CD8-positive, alpha-beta memory T cell (primary cell): ENCODE measurements at places on chromosomes 1 and 21.

DNA sequence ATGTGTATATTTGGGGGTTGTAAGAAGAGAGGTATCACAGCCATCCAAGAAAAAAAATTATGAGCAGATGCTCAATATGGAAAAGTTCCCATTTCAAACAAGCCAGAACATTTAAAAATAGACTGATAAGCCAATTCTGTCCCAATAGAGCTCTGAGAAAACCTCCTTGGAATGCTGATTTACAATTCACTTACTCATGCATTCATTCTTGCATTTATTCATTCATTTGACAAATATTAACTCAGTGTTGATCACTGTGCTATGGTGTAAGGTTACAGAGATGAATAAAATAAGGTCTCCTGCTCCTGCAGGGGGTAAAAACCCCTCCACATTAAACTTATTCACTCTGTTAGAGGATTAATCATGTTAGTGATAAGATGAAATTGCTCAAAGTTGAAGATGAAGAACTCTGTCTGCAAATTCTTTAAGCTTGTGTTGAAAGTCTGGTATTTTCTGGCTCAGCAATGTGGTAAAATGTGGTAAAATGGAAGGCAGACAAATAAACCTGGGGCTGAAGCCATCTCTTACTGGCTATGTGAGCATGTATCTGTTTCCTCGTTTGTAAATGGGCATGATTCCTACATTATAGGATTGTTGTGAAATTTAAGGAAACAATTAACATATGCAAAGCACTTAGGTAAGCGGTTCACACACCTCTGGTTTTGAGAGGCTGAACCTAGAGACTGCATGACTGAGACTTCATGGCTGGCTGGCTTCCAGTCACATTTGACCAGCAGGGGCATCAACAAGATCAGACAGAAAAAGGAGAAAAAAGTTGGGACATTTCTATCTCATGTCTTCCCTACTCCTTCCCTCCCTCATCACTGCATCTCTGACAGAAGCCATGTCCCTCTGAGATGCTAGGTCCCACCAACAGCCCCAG is 45.0 kb upstream of the DAB1 start:
- DNase-seq = no peak

- no peak for DNase-seq
These were observed 420.1 kb downstream of the DPYD start for GRCh38 chr1:97500760-97501159.

DNA sequence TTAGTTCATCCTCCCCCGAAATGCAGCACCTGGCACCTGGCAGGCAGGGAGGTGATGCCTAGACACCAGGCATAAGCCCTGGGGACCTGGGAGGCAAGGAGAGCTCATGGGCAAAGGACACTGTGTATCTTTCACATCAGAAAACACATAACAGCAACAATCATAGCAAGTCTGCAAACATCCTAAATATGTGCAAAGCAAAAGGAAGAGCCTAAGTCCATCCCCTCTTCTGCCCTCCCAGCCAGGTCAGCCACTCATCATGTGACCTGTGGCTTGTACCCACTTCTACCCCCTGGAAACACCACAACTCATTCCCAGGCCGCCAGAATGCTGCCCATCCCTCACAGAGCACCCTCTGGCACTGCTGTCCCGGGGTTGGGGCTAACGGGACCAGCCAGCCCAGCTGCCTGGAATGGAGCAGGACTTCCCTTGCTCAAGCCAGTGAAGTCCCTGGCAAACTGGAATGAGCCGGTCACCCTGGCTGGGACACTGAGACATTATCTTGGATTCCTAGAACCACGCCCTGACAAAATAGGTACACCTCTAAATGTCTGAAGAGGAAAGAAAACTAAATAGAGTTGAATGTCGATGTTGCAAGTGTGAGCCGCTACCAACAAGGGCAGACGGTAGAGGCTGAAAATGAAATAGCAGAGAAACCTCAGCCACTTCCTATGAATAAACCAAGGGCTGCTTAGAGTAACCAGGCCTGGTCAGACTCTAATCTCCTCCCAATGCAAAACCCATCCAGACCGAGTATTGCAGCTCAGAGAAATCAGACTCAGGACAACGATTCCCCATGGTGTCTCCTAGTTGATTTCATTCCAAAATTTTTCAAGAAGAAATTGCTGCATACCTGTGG is 29.4 kb downstream of the TMPRSS2 start:
- DNase-seq = no peak

GRCh38 chr1:86823821-86824500 is 90.0 kb downstream of the SELENOF start:
- DNase-seq = no peak

DNA sequence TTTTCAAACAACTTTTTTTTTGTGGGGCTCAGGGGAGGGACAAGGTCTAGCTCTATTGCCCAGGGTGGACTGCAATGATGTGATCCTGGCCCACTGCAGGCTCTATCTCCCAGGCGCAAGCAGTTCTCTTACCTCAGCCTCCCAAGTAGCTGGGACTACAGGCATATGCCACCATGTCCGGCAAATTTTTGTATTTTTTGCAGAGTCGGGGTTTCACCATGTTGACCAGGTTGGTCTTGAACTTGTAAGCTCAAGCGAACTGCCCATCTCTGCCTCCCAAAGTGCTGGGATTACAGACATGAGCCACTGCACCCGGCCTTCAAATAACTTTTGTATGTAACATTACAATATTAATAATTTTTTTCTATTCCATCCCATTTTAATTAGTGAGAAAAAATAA is 33.0 kb downstream of the RAB3GAP2 start:
- DNase-seq = no peak

DNA sequence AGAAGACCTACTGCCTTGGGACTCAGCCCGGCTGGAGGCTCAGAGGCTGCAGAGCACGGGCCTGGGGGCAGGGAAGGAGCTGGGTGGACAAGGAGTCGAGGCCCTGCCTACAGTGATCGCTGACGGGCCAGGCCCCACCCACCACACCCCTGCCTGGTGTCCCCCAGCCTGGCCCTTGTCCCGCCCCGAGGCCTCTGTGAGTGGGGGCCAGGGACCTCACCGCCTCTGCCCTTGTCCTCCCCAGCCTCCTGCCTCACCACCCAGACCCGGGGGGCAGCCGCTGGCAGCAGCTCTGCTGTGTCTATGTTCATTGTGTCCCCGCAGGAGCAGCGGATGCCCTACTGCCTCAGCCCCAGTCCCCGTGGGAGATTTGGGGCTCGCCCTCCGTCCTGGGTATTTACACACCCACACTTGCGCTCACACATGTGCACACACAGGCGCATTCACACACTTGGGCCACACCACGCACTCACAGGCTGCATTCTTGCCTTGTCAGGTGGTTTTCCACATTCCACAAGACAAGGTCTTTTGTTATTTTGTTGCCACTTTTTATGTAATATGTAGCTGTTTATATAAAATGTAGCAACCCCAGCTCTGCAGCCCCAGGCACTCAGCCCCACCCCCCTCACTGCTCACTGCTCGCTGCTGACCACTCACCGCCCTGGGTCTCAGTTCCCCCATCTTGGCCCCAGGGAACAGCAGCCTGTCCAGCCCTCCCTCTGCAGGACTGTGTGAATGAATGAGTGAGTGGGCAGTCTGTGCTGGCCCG is 7.3 kb downstream of the PFKL start:
- no peak for DNase-seq

DNA sequence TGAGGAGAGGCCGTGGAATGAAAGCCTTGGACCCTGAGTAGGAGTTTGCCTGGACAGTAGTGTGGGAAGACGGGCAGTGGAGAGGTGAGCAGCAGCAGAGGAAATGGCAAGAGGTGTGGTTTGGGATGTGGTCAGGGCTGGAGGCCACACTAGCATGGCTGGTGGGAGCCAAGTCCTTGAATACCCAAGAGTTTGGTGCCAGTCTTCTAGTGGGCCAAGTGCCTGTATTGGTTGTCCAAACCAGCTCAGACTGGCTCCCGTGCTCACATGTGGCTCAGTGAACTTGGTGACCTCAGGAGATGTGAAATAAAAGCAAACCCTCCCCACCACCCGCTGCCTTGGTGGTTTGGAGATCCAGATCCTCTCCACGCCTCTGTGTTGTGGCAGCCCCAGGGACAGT is 2.4 kb downstream of the GUCA2A start:
- DNase-seq = no peak

GRCh38 chr1:175644018-175644417 is 99.4 kb downstream of the TNR start:
- DNase-seq = no peak

- no peak for DNase-seq
These were observed 10.3 kb upstream of the LEFTY1 start for GRCh38 chr1:225899044-225899925.

DNA sequence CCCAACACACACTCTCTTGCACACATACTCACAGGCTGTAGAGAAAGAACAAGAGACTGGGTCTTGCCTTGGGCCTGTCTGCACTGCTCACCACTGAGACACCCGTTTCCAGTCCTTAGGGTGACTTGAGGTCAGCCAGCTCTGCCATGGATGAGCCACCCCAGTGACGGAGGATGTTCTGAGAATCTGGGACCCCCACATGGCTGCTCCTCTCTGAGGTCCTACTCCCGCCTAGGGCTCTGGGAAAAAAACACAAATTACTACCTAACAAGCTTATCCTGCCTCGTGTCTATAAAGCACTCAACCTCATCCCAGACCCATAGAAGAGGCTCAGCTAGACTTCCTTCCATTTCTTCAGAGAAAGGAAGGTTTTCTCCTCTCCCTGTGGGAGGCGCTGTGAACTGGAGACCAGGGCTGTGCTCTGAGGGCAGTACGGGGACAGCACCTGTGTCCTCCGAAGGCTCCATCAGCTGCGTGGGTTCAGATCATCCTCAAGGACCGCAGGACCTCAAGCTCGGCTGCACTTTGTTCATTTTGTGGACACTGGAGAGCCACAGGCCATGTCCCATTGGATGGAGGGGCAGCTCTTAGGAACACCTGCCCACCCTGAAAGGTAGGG is 4.3 kb upstream of the CLEC20A start:
- DNase-seq = no peak

DNA sequence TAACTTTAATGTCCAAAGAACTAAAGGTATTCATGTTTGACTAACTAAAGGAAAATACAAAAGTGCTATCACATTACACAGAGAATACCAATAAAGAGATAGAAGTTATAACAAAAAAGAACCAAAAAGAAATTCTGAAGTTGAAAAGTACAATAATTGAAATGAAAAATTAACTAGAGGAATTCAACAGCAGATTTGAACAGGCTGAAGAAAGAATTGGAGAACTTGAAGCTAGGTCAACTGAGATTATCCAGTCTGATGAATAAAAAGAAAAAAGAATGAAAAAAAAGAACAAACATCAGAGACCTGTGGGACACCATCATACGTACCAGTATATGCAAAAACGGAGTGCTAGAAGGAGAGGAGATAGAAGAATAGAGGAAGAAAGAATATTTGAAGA is 78.5 kb downstream of the NUP210L start:
- DNase-seq = no peak

DNA sequence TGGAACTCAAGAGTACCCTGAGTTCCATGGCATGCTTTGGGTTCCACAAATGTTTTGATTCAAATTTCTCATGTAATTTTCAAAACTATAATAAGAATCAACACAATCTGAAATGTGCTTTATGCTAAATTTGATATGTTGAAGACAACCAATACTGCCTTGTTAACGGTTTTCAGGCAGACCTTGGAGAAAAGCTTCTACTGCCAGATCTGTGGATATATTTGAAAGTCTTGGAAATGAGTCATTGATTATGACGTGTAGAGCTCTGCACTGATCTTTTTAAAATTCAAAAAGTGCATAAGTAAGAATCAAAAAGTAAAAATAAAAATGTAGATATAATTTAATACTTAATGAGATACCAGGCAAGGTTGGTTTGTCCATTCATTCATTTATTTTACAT is 74.0 kb upstream of the TNR start:
- DNase-seq = no peak

- DNase-seq = no peak
These were observed 367.6 kb upstream of the VAMP3 start for GRCh38 chr1:7403265-7404045.

DNA sequence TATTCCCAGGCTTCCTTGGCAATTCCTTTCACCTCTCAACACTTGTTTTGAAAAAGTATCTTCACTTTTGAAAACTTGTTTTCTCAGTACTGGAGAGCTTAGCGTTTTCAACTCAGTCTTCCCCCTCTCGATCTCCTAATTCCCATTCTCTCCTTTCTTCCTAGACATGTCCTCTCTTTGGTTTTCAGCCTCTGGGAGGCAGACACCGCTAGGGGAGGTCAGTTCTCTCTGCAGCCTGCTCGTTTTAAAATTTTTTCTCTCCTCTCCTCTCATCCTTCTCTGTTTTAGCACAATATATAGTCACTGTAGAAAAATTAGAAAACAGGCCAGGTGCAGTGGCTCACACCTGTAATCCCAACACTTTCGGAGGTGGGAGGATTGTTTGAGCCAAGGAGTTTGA is 12.6 kb upstream of the RHEX start:
- no peak for DNase-seq

- peak; percentile 22 for DNase-seq
These were observed 38.8 kb downstream of the HLCS start for GRCh38 chr21:36927719-36928117.

DNA sequence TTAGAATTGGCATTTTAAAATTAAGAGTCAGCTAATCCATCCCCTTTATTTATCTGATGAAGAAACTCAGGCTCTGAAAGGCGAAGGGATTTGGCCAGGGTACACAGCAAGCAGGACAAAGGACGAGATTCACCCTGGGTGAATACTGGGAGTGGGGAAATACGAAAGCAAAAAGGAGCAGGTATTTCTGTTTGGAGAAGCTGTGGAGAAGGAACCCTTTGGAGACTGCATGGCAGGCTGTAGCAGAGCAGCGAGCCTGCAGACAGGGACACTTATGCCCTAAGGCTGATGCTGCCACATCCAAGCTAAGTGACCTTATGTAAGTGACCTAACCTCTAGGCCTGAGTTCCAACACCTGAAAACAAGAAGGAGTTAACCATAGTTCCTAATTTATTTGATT is 207.2 kb upstream of the C1orf87 start:
- no peak for DNase-seq

DNA sequence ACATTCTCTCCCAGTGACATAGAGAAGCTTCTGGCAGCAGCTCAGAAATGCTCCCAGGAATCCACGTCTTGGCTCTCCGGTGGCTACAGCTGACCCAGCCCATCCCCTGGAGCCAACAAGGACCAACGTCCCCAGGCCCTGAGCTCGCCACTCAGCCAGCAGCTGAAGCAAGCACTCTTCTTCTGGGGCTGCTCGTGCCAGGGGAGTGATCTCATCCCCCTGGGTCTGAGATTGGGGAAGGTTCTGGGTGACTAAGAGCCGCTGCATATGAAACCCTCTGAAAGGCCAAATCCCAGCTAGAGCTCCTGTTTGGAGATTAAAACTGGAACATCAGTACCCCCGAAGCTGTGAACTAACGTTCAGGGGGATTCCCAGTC is 487.9 kb downstream of the NPHP4 start:
- peak; percentile 41 for DNase-seq

DNA sequence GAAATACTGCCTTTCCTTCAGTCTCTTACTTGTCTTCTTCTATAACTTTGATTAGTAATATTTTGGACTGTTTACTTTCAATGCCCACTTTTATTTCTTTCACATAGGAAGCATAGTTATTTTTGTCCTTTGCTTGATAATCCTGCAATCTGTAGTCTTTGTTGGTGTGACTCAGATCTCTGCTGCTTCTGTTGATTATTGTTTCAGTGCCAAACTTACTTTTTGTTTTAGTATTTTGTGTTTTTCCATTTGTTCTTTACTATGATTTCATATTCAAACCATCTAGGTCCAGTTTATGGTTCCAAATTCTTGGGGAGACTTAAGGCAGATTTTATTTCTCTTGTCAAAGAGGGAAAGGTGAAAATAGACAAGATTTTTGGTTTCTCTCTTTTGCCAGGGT is 399.9 kb downstream of the HLX start:
- DNase-seq = no peak

GRCh38 chr1:61183471-61184039 is 101.2 kb downstream of the NFIA start:
- no peak for DNase-seq
